ENCODE measurements at places on chromosomes 12 and 14.

- no peak for DNase-seq
Observed at GRCh38 chr14:96792003-96792402, 5.2 kb upstream of the VRK1 start.

- no peak for DNase-seq
Observed at GRCh38 chr12:68100241-68100640, 59.3 kb downstream of the IFNG start.

DNA sequence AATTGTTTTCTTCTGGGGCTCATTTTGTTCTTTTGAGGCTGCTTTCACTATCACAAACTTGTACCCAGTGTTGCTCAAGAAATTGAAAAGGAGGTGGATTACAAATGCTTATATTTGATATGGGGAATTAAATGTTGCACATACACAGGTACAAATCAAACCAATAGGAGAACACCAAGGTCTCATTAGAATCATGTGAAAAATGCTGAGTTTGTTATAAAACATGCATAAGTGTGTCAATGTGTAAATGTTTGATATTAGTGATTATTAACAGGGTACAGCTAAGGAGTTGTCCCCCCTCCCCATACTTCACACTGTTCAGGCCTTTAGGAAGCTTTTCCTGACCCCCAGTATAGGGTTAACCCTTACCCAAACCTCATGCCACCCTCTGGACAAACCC lies 971.2 kb upstream of the SEL1L start:
- no peak for DNase-seq

GRCh38 chr14:74855945-74856344 lies 20.0 kb downstream of the PROX2 start:
- DNase-seq = no peak

- DNase-seq = no peak
Observed at GRCh38 chr14:64973026-64973442, 898 bp upstream of the RAB15 start.

GRCh38 chr12:62435303-62436163 lies 31.1 kb upstream of the MON2 start:
- DNase-seq = peak; percentile 48

DNA sequence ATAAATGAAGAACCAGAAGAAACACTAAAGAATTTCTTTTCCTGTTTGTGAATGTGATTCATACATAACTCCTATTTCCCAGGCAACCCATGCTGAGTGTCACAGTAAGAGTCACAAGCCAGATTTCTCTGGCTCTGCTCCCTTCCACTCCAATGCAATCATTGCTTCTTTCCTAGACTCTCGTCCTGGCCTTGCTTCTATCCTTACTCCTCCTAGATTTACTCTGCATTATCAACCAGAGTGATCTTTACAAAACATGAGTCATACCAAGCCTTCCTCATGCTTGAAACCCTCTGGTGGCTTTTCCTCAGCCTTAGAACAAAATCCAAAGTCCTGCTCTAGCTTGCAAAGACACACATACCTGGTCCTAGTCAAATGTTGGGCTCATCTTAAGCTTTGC lies 13.3 kb downstream of the IL22 start:
- DNase-seq = no peak

DNA sequence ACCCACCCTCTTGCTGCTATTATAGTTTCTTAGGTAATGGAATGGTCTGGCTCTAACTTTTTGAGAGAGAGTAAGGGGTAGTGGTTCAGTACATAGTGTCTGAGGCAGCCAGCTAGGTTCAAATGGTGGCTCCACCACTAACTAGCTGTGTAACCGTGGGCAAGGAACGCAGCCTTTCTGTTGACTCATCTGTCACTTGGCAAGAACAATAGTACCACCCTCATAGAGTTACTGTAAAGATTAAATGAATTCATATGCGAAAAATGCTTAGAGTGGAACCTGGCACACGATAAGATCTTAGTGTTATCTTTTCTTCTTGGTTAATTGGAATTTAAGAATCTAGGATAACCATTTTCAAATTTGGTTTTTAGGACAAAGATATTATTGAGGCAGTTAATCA lies 14.0 kb downstream of the CCDC62 start:
- no peak for DNase-seq

DNA sequence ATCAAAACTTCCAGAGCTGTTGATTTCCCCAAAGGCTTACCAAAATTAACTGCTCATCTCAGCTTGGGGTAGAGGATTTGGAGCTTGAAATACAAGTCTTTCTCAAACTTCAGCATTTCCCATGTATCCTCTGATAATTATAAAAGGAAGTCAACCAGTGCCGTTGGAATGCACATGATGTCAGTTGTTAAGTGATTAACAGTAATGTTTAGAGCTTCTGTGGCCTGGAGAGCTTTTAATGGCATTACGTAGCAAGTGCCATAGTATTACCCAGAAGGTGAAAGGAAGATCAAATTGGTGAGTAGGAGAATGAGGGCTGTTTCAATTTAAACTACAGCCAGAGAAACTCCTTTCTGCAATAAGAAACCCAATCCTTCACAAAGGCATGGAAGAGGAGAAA lies 62.5 kb upstream of the PTPRR start:
- no peak for DNase-seq

DNA sequence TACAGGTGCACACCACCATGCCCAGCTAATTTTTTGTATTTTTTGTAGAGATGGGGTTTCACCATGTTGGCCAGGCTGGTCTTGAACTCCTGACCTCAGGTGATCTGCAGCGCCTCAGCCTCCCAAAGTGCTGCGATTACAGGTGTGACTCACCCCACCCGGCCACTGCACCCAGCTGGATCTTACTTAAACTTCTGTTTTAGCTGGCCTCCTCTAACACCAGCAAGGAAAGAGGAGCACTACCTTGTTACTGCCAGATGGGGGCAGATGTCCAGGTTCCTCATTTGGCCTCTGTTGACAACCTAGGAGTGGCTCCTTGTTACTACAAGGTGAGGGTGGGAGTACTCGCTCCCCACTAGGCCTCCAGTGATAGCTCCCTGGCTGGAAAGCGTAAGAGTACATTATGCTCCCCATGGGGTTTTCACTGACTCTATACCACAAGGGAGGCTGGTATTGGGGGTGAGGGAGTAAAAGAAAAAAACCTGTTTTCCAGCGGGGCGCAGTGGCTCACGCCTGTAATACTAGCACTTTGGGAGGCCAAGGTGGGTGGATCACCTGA lies 13.2 kb upstream of the ARF6 start:
- peak; percentile 70 for DNase-seq

GRCh38 chr12:96701856-96702255 lies 205.2 kb upstream of the NEDD1 start:
- no peak for DNase-seq

GRCh38 chr12:13170892-13171490 lies 25.5 kb upstream of the EMP1 start:
- no peak for DNase-seq

- DNase-seq = no peak
Observed at GRCh38 chr14:31935391-31935790, 141.7 kb upstream of the ARHGAP5 start.

- no peak for DNase-seq
Observed at GRCh38 chr12:129064209-129064855, 211.1 kb downstream of the GLT1D1 start.

DNA sequence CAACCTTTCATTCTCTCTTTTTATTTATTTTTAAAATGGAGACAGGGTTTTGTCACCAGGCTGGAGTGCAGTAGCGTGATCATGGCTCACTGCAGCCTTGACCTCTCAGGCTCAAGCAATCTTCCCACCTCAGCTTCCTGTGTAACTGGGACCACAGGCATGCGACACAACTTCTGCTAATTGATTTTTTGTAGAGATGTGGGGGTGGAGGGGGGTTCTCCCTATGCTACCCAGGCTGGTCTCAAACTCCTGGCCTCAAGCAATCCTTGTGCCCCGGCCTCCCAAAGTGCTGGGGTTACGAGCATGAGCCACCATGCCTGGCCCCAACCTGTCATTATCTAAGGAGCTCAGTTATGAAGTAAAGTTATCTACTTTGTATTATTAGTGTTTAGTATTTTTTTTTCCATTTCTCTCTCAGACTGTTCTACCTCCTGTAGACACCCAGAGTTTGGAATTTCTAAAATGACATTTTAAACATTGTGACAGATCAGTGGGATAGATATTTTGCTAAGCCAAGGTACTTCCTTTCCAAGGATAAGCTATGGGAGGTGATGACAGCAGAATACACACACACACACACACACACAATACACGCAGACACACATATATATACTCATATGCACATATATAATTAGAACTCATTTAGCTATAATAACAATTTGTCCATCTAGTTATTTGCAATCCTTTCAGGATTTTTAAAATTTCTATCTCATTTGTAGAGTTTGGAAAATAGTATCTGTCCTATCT lies 2.1 kb upstream of the USP44 start:
- DNase-seq = no peak

DNA sequence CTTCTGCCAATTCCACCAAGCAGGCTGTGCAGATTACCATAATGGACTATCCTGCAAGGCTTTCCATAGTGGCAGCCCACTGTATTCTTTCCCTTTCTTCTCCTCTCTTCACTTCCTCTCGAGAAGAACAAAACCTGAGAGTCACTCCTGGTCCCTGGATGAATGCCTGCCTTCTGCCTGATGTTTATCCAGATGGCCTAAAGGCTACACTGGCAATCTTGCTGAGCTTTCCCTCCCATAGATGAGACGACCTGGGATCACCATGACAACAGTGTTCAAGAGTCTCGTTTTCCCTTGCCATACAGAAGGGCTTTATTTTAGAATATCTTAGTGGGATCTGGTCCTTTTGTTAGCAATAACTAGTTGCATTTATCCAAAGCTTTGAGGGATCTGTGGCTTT lies 142.3 kb downstream of the RTN1 start:
- DNase-seq = no peak

DNA sequence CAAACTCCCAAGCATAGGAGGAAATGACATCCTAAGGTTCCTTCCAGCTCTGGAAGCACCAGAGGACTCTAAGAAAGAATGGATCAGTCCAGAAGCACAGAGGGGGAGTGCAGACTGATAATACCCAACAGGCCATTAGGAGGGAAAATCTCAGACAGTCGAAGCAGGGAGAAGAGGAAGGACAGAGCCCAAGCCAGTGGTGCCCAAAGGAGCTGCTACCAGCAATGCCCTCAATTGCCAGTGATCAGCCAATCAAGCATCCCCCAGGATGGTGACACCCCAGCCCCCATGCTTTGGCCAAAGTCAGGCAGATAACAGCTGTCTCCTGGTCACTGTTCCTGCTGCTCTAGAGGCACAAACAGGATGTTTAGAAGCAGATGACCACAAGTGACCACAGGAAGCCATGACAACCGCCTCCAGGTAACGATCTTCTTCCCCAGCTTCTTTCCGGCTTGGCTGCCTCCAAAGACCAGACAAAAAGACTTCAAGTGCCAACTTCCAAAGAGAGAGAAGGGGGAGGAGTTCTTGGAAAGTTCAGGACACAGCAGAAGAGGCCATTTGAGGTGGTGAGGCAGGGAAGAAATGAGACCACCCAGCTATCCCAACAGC lies 16.2 kb downstream of the PXN start:
- no peak for DNase-seq

DNA sequence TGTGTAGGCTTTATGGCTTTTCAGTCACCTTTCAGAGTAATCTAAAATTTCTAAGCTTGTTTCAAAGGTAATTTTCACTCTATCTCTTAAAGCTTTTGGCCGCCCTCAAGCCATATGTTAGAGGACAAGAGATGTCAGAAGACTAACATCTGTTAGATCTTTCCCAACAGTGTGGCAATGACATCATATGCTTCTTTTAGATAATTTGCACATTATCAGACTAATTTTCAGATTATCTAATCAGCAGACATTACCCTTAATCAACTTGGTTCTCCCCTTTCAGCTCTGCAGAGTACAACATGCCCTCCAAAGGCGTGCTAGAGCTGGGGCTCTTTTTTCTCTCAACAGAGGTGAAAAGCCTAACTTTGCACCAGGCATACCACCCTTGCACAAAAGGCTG lies 207.1 kb downstream of the DPF3 start:
- DNase-seq = no peak

GRCh38 chr12:99476956-99477355 lies 170.6 kb upstream of the GARIN6 start:
- no peak for DNase-seq

DNA sequence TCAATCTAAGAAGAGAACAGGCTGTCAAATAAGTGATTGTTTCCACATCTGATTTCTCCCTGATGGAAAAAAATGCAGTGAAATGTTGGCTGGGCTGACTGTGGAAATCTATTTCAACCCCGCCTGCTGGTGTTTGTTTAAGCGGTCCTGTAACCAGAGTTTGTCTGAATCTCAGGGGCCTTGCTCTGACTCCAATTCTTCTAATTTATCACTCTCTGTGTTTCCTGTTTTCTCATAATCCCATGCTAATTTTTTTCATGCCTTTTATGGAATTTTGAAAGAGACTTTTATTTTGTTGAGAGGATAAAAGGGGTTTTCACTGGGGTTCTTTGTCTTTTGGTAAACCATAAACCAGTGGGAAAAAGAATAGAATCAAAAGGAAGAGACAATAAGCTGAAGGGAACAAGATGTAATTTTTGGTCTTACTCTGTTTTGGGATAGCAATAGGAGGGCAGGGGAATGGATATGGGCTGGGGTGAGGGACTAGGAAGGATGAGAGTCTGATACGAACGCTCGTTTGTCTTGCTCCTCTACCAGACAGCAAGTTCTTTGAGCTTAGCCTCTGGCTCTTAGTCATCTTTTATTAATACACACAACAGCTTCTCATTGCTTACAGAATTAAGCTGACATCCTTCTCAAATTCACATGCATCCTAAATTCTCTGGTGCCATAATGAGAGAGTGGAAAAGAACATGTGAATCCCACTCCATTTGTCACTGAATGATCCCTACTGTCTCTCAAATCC lies 8.0 kb upstream of the MGP start:
- DNase-seq = no peak

GRCh38 chr12:51639361-51639760 lies 48.3 kb downstream of the SCN8A start:
- DNase-seq = no peak

- DNase-seq = peak; percentile 6
Observed at GRCh38 chr12:25332143-25332542, 81.4 kb upstream of the KRAS start.

GRCh38 chr14:31716208-31716607 lies 155.0 kb downstream of the NUBPL start:
- no peak for DNase-seq

DNA sequence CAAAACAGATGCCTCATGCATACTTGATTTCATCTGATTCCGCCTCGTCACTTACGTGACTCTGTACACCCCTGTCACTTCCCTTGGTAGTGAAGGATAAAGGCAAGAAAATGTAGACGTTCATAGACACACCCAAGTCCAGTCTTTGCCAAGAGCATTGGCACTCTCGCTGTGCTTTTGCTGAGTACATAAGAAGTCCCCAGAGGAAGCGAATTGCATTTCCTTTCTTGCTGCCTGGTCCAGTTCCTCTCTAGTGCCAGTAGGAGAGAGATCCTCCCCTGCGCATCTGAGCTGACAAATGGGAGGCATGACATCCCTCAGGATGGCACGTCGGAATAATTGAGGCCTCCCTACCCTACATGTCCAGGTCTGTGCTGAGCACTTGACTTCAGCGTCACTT lies 21.3 kb upstream of the RIN3 start:
- DNase-seq = no peak

DNA sequence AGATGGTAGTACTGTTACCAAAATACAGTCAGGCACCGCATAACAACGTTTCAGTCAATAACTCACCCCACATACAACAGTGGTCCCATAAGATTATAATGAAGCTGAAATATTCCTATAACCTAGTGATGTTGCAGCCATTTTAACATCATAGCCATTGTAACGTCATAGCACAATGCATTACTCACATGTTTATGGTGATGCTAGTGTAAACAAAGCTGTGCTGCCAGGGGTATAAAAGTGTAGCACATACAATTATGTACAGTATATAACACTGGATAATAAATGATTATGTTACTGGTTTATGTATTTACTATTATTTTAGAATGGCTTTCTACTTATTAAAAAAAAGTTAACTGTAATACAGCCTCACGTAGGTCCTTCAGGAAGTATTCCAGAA lies 37.0 kb downstream of the GPR137C start:
- no peak for DNase-seq
